ENCODE measurements at places on chromosomes 4 and X. TPM values are rescaled to one million over a fixed set of nuclear protein-coding genes. Genes with fewer than 3 reads are reported as not detected.

GRCh38 chrX:134604701-134605311 lies 53.5 kb downstream of the PLAC1 start:
- no peak for DNase-seq

The WAS gene
- 12.5 TPM for total RNA-seq

DNA sequence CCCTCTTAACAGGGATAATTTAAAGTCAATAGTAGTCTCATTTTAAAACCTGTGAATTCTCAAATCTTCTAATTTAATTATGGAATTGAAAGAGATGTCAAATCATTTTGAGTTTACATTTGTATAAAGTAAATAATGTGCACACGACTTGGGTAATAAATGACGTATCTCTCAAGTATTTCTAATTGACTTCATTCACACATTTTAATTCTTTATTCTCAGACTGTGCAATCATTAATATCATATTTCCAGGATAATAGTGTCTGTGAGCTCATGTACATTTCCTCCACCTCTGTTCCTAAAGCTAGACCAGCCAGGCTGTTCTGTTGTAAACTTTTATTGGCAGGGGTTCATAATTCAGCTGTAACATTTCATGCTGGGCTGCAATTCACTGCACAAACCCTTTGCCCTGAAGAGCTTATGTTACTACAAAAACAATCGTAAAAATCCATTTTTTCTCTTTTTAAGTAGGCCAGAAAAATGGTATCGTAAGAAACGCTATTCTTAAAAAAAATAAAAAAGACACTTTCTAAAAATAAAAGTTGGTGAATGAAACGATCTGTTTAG lies 1103.1 kb upstream of the TENM3 start:
- DNase-seq = no peak

The POU4F2 gene
- total RNA-seq = not detected

DNA sequence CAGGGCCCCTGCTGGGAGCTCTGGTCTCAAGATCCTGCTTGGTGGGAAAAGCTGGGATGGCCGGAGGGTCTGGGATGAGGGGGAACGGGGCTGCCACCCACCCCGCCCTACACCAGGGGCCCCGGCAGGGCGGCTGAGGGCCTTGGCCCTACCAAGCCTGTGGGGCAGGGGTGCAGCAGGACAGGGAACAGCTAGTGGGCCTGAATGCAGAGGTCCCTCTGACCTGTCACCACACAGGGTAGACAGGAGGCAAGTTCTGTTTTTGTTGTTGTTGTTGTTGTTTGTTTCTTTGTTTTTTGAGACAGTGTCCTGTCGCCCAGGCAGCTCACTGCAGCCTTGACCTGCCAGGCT lies 332 bp upstream of the RENBP start:
- no peak for DNase-seq

DNA sequence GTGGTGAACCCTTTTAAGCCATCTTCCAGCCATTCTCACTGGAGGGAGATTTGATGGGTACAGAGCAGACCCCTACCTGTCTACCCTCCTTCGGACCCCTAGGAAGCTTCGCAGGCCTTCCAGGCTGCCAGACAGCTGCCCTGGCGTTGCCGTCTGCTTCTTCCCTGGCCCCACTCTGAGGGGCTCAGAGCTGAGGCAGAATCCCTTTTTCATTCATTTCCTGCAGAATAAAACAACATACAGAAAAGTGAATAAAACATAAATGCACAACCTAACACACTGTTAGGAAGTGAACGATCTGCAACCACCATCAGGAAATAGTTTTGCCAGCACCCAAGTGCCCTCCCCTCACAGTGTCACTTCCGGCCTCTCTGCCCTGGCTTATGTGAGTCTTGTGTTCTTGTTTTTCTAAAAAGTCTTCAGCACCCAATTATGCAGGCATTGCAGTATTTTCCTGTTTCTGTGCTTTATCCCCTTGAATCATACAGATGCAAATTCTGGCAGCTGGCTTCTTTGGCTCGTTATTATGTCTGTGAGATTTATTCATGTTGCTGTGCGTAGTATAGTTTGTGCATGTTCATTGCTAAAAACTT lies 5.6 kb upstream of the ADD1 start:
- DNase-seq = no peak

- DNase-seq = no peak
Measured at GRCh38 chr4:168540086-168540485, 43.2 kb downstream of the PALLD start.

DNA sequence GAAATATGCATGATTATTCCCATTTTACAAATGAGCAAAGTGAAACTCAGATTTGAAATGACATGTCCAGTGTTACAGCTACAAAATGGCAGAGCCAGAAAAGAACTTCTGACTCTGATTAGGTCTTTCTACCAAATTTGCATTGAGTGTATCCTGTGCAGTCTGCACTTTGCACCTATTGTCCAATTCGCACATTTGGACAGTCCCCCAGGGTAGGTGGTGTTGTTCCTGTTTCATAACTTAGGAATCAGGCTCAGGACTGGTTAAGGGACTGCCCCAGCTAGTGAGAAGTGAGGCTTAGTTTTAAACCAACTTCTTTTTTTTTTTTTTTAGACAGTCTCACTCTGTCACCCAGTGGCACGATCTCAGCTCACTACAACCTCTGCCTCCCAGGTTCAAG lies 137.9 kb upstream of the NALF2 start:
- DNase-seq = no peak

DNA sequence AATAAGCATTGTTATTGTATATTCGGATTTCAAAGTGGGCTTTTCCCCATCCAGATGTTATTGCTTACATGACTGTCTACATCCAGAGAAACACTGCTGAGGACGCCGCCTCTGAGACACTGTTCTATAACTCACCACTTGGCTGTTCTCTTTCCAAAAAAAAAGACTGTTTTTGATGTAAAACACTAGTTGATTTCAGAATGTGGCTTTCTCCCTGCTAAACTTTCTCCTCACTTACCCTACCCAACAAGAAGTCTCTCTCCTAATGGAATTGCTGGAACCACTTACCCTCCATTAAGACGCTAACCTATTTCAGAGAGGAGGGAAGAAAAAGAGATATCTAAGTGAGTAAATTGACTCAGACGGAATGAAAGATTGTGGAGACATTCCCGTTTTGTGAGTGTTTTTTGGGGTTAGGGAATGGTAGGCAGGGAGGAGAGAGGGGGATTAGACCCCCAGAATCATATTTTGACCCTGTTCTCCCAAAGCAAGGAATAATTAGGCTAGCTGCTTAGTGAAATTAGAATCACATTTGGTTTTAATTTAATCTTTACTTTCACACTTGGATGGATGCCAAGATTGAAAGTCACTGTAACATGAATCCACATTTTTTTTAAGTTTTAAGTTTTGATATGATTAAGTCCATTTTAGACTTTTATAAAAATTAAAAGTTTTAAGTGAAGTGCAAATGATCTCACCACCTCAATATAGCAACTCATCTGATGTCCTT lies 174.9 kb downstream of the CHIC2 start:
- no peak for DNase-seq

GRCh38 chr4:139940600-139940999 lies 213.4 kb downstream of the MAML3 start:
- DNase-seq = no peak

- no peak for DNase-seq
Measured at GRCh38 chr4:83267121-83267829, 17.3 kb downstream of the COQ2 start.

DNA sequence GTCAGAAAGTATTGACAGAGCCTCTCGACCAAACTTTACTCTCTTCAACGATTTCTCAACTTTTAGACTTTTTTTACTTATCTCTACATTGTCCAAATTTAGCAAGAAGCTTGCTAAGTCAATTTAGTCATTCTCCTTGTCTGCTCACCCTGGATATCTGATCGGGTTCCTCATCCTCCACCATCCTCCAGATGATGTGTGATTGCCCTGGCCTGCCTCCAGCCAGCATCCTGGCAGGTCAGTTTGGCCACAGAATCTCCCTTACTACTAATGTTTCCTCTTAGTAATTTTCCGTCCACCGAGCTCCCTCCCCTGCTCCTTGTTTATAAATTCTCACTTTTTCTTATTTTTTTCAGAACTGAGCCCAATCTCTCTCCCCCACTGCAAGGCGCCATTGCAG lies 167.9 kb upstream of the ZFP42 start:
- DNase-seq = no peak

GRCh38 chr4:151584101-151584500 lies 175.1 kb downstream of the FHIP1A start:
- DNase-seq = no peak

- no peak for DNase-seq
Measured at GRCh38 chr4:42656679-42656943, 294 bp downstream of the ATP8A1 start.

The CRMP1 gene
- total RNA-seq = 0.44 TPM

DNA sequence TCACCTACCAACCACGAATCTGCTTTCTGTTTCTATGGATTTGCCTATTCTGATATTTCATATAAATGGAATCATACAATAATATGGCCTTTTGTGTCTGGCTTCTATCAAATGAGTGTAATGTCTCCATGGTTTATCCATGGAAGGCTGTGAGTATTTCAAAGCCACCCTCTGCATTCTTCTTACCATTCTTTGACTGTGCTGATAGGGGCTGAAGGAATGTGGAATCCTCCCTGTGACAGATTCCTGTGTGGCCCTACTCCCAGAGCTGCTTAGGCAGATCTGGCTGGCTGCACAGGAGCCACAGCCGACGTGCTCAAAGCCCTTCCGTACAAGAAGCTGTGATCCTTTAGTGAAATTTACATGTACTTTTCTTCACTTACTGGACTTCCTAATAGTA lies 163.2 kb downstream of the HS6ST2 start:
- no peak for DNase-seq

The TMEM35A gene
- 0.33 TPM for total RNA-seq

GRCh38 chr4:99483636-99484035 lies 27.2 kb upstream of the C4orf17 start:
- DNase-seq = no peak

- DNase-seq = no peak
Measured at GRCh38 chr4:54015423-54016030, 48.9 kb downstream of the CHIC2 start.

- DNase-seq = no peak
Measured at GRCh38 chr4:84939113-84939512, 27.4 kb downstream of the WDFY3 start.

DNA sequence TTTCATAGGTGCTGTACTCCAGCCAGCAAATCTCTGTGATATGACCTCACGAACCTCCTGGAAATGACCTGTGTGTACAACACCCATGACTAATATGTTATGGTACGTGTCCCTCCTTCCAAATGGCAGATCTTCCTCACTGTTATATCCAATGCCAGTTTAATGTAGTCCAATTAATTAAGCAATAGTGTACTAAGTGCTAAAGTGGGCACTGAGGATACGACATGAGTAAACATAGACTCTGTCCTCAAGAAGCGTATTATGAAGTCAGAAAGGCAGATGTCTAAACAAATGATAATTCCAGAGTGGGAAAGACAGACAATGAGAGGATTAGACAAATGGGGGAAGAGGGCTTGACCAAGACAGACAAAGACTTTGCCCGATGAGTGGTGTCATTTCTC lies 33.9 kb downstream of the GPRIN3 start:
- DNase-seq = no peak

The IBSP gene
- not detected for total RNA-seq

DNA sequence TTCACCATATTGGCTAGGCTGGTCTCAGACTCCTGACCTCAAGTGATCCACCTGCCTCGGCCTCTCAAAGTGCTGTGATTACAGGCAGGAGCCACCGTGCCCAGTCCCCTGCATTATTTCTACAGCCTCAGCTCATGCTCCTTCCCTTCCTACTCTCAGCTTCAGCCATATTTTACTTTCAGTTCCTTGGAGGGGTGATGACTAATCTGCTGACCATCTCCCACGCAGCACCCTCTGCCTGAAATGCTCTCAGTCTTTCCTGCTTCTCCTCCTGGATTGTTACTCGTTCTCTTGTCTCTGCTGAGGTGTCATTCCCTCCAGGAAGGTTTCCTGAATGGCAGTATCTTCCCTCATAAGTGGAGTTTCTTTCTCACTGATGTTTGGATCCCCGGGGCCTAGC lies 63.3 kb downstream of the MOSPD2 start:
- DNase-seq = no peak

The XAGE1A gene
- not detected for total RNA-seq

The LUZP4 gene
- not detected for total RNA-seq

DNA sequence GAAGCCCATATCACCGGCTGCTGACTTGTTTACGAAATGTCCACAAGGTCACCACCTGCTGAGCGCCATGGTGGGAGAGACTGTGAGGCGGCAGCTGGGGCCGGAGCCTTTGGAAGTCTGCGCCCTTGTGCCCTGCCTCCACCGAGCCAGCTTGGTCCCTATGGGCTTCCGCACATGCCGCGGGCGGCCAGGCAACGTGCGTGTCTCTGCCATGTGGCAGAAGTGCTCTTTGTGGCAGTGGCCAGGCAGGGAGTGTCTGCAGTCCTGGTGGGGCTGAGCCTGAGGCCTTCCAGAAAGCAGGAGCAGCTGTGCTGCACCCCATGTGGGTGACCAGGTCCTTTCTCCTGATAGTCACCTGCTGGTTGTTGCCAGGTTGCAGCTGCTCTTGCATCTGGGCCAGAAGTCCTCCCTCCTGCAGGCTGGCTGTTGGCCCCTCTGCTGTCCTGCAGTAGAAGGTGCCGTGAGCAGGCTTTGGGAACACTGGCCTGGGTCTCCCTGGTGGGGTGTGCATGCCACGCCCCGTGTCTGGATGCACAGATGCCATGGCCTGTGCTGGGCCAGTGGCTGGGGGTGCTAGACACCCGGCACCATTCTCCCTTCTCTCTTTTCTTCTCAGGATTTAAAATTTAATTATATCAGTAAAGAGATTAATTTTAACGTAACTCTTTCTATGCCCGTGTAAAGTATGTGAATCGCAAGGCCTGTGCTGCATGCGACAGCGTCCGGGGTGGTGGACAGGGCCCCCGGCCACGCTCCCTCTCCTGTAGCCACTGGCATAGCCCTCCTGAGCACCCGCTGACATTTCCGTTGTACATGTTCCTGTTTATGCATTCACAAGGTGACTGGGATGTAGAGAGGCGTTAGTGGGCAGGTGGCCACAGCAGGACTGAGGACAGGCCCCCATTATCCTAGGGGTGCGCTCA lies 8.7 kb upstream of the MSANTD1 start:
- no peak for DNase-seq

GRCh38 chr4:165992283-165992682 lies 119.2 kb downstream of the TLL1 start:
- DNase-seq = no peak

DNA sequence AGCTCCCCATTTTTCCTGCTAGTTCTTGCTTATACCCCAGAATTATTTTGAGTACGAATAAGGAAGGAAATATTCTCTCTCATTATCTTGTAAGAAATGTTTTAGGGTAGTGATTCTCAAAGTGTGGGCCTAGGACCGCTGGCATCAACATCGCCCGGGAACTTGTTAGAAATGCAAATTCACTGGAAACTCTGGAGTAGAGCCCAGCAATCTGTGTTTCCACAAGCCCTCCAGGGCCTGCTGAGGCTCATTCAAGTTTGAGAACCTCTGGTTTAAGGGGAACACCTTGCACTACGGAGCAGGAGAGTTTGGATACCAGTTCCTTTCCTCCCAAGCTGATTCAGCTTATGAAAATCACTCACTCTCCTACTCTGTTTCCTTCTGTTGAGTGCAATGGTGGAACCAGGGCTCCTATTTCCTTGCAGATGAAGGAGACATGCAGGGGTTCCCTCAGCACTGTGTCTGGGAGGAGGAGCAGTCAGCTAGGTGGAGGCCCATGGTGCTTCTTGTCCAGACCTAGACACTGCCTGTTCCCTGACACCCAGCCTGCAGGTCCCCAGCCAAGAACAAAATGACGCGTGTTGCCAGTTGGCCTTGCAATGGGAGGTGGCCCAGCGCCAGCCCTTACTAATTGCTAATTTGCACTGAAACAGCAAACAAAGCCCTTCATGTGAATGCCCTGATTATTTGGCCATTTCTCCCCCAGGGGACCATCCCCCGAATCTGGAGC lies 68.5 kb downstream of the CYTL1 start:
- no peak for DNase-seq

The PAGE4 gene
- not detected for total RNA-seq

- no peak for DNase-seq
Measured at GRCh38 chr4:161714022-161714751, 449.6 kb downstream of the FSTL5 start.

The RAB9B gene
- total RNA-seq = 3.4 TPM

All from breast epithelium (tissue), 4 donors.